H9 (cell line): ENCODE measurements at places on chromosomes 5 and 9. TPM values are rescaled to one million over a fixed set of nuclear protein-coding genes. Genes with fewer than 3 reads are reported as not detected.

DNA sequence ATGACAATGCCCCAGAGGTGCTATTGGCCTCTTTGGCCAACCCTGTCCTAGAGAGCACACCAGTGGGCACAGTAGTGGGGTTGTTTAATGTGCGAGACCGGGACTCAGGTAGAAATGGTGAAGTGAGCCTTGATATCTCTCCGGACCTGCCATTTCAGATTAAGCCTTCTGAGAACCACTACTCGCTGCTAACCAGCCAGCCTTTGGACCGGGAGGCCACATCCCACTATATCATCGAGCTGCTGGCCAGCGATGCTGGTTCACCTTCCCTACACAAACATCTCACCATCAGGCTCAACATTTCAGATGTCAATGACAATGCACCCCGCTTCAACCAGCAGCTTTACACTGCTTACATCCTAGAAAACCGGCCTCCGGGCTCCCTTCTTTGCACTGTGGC is 1.4 kb downstream of the PCDHGC5 start:
- DNase-seq = no peak

Gene NOXA1
- 1.8 and 2.0 TPM in 2 replicates for total RNA-seq

Gene FAM169A
- 63.1 and 67.7 TPM in 2 replicates for total RNA-seq

Gene KCNV2
- total RNA-seq = not detected in 2 replicates

DNA sequence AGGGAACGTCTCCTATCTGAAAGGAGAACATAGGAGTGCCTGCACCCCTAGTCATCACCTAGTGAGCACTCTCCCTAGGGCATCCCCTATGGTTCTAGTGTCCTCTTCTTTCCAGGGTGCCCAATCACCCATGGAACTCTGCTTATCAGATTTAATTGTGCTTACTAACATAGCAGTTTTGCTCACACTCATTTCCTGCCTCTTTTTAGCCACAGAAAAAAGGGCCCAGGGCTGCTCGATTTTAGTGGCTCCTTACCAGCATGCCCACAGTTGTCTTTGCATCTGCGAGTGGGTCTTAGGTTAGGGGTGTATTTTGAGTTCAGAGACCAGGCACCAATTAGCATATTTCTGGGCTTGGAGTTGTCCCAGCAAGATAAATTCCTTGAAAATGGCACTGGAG is 1110.2 kb downstream of the TAF11L14 start:
- no peak for DNase-seq

Gene FRMPD1
- 0.04 and 0.13 TPM in 2 replicates for total RNA-seq

Gene NRARP
- total RNA-seq = 22.8 and 23.8 TPM in 2 replicates
